Memory B cell (primary cell): ENCODE measurements at places on chromosomes 1 and 21.
A peak's percentile ranks its signal among the peaks of the same experiment; 100 is the strongest.

DNA sequence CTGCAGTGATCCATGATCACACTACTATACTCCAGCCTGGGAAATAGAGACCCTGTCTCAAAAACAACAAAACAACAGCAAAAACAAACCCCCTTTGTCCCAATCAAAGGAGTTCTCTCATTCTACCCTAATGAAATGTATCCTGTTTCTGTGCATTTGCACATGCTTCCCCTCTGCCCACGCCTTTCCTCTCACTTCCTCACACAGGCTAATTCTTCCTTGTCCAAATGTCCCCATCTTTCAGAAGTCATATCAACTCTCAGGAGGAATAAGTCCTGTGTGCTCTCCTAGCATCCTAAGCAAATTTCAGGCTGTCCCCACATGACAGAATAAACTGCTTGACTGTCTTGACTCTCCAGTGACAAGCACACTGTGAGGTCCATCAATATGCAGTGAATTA, 8.1 kb upstream of the ATP1B1 start:
- DNase-seq, result no peak

- no peak for DNase-seq
Observed at GRCh38 chr1:116425987-116426386, 52.9 kb downstream of the ATP1A1 start.

DNA sequence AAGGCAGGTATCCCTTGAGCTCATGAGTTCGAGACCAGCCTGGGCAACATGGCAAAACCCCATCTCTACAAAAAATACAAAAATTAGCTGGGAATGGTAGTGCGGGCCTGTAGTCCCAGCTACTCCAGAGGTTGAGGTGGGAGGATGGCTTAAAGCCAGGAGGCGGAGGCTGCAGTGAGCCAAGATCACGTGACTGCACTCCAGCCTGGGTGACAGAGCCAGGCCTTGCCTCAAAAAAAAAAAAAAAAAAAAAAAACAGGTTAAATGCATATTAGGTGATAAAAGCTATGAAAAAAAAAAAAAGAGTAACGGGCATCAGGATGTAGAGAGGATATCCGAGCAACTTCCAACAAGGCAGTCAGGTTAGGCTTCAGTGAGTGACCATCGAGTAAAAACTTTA, 2.8 kb upstream of the SRRM1 start:
- no peak for DNase-seq

DNA sequence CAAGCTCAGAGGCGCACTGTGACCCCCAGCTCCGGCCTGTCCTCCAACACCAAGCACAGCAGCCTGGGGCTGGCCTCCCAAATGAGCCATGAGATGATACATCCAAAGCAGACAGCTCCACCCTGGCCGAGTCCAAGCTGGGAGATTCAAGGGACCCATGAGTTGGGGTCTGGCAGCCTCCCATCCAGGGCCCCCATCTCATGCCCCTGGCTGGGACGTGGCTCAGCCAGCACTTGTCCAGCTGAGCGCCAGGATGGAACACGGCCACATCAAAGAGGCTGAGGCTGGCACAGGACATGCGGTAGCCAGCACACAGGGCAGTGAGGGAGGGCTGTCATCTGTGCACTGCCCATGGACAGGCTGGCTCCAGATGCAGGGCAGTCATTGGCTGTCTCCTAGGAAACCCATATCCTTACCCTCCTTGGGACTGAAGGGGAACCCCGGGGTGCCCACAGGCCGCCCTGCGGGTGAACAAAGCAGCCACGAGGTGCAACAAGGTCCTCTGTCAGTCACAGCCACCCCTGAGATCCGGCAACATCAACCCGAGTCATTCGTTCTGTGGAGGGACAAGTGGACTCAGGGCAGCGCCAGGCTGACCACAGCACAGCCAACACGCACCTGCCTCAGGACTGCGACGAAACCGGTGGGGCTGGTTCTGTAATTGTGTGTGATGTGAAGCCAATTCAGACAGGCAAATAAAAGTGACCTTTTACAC, 29.1 kb downstream of the SLC19A1 start:
- no peak for DNase-seq

DNA sequence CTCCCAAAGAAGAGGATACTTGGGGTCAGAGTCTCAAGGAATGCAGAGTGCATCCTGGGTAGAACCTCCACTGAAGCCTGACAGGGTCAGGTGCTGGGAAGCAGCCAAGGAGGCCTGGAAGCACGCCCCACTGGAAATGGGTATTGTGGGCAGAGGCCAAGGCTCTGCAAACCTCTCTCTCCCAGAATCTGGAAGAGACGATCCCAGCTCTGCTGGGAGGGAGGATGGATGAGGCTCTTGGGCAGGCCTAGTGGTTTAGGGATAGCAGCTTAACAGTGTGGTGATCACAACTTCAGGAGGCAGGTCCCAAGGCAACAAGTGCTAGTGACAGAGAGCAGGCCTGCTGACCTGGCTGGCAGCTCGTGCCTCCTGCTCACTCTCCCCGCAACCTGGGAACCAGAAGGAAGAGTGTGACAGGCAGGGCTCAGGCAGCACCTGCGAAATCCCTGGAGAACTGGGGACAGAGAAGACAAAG, 641.0 kb downstream of the PLPP3 start:
- DNase-seq, result no peak

DNA sequence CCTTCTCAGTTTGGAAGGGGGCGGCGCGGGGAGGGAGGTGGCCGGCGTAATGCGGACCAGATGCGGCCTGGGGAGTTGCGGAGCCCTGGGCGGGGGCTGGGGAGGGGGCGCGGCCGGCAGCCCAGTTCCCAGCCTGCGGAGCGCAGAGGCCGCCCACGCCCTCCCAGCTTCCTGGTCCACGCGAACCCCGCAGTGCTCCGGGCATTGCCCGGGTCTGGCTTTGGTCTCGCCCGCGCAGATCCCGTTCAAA, 695 bp downstream of the DMBX1 start:
- DNase-seq, result no peak

GRCh38 chr1:201709564-201710295, 119.2 kb upstream of the IPO9 start:
- peak; percentile 69 for DNase-seq

GRCh38 chr1:32500387-32501209, 35.7 kb downstream of the ZBTB8B start:
- DNase-seq, result no peak

GRCh38 chr21:25934771-25935224, 200.0 kb downstream of the GABPA start:
- DNase-seq, result no peak

- DNase-seq, result no peak
Observed at GRCh38 chr1:38728585-38728908, 131.0 kb downstream of the RRAGC start.

- no peak for DNase-seq
Observed at GRCh38 chr21:45466330-45467220, 61.6 kb downstream of the COL18A1 start.

DNA sequence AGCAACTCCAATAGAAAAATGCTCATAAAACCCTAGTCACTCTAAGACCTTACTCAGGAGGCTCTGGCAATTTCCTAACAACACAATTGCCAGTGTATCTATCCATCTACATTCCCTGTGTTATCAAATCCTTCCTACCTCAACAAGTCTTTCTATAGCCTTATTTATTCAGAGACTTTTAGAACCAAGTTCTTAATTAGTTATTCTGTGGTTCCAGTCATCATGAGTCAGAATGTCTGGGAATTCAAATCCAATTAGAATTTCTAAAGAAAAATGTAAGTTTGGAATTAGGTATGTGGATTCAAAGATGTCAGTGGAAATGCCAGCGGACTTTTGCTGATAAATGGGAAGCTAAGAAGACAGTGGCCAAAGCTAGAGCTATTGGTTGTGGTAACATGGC, 302.6 kb upstream of the C1orf87 start:
- no peak for DNase-seq

- DNase-seq, result peak; percentile 67
Observed at GRCh38 chr1:9787702-9788101, 36.1 kb downstream of the CLSTN1 start.

DNA sequence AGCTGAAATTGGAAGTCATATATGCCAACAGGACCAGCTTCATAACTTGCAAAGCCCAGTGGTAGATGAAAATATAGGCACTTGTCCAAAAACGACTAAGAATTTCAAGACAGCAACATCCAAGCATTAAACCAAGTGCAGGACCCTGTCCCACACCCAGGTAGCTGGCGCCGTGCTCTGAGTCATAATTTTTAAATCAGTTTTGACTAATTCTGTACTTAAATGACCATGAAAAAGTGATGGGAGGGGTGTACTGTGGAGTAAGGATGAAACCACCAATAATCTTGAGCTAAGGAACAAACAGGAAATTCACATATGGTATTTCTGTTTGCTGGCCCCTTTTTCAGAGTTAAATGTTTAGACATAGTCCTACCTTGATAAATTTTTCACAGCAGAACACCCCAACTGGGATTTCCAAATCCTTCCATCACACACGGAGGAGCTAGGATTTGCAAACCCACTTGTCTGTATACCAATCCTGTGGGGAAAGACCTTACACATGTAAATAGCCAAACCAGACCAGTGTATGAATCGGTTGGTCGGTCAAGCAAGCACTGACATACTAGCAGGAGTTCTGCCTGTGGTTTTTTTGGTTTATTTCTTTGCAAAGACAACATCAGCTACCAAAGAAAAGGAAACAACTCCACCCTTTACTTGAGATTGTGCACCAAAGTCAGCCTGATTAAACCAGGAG, 235.7 kb upstream of the RAB4A start:
- DNase-seq, result peak; percentile 18

- DNase-seq, result no peak
Observed at GRCh38 chr1:205939690-205940330, 3.4 kb downstream of the SLC26A9 start.

GRCh38 chr1:204171751-204172178, 5.6 kb upstream of the REN start:
- DNase-seq, result no peak

GRCh38 chr1:110492573-110492972, 26.4 kb downstream of the KCNA10 start:
- no peak for DNase-seq

DNA sequence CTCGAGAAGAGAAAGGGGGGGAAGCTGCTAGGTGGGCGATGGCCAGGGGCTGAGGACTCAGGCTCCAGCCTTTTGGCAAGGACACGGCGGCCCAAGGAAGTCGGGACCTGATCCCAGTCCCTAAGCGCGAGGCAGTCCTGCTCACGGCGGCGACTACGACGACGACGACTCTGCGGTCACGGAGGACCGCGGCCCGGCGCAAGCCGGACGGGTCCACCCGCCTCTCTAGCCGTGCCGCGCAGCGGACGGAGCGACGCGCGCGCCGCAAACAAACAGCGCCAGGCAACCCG, 401 bp downstream of the WNT9A start:
- no peak for DNase-seq

DNA sequence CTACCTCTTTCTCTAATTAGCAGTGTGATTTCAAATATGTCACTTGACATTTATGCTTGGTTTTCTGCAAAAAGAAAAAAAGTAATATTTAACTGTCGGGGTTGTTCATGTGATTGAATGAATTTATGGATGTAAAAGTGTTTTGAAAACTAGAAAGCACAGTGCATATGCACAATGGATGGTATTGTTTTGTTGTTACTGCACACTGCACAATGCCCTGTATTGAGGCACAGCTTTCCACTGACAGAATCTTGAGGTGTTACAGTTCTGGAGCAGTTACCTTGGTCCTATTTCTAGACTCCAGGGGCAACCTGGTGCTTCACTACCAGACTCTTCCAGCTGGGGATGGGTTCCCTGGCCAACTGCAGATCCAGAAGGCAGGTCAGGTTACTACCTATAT, 116.8 kb upstream of the L1TD1 start:
- DNase-seq, result no peak

DNA sequence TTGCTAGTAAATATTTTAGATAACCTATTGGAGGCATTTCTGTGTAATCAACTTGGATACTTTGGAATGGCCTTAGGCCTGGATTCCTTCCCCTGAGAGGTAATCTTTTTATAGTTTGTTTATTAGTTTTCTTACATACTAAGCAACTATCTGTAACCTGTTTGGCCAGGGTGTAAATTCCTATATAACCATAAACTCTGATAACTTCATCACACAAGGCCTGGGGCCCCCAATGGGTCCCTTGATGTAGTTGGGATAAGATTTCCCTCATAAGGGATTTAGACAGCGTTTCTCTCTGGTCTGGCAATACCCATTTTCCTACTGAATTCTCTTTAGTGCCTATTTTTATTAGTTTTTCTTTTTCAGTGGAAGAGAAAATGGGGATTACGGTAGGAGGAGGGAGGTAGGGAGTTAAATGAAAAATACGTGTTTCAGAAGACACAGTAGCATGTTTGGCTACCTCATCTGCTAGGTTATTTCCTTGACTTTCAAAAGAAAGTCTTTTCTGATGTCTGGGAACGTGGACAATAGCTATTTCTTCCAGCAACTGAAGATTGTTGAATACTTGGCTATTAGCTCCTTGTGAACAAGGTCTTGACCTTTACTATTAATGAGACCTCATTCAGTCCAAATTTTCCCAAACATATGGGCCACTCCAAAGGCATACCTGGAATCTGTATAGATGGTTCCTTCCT, 7.4 kb upstream of the AADACL3 start:
- no peak for DNase-seq

GRCh38 chr1:201759194-201759815, 69.7 kb upstream of the IPO9 start:
- DNase-seq, result no peak

DNA sequence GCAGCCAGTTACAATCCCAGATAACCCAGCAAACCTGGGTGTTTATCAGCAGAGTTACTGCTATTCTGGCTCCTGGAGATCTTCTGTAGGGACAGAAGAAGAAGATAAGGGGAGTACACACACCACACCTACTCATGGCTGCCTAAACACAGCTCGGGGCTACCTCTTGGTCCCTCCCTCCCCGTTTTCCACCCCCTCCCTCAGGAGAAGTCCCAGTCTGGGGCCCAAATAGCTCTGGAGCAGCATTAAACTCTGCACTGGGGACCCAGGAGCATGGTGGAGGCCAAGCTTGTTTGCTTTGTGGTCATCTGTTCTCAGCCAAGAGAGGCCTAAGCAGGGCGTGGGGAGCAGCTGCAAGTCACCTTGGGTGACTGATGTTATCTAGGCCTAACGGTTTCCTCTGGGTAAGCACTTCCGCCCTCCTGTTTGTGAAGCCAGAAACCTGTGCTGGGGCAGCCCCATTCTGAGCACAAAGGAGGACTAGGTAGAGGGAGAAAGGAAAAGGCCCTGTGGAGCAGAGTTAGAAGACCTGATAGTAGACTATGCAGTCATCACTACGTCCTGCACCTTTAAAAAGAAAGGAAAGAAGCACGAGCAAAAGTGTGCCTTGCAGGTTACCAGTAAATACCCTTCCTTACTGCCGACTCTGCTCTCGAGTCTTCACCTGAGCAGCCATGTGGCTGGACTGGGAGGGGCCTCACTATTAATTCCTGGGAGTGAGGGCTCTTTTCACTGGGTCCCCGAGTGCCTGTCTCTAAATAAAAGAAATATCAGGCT, 2.0 kb upstream of the RCSD1 start:
- DNase-seq, result peak; percentile 58

DNA sequence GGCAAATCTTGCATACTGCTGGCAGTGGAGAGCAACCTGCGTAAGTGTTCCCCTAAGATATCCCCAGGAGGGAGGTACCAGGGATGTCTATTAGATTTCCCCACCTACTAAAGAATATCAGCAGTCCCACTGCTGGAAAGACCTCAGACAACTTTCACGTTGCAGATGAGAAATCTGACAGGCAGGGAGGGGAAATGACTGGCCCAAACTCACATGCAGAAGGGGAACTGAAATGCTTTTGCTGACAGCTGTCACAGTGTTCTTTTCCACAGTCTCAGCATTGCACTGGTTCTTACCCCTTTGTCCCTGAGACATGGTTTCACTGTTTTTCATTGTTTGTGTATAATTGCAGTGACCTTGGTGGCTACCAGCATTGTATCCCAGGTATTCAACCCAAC, 84.8 kb upstream of the ATP1A1 start:
- DNase-seq, result peak; percentile 6

GRCh38 chr1:115051850-115052249, 22.2 kb downstream of the TSHB start:
- DNase-seq, result no peak
